Stimulated activated CD4-positive, alpha-beta T cell treated with anti-CD3 and anti-CD28 coated beads, TNF-alpha, amount 100 ng/mL, for 4 hours (primary cell): ENCODE measurements at places on chromosomes 3 and 15.

GRCh38 chr3:160870327-160870726 is 114.3 kb downstream of the PPM1L start:
- no peak for DNase-seq

DNA sequence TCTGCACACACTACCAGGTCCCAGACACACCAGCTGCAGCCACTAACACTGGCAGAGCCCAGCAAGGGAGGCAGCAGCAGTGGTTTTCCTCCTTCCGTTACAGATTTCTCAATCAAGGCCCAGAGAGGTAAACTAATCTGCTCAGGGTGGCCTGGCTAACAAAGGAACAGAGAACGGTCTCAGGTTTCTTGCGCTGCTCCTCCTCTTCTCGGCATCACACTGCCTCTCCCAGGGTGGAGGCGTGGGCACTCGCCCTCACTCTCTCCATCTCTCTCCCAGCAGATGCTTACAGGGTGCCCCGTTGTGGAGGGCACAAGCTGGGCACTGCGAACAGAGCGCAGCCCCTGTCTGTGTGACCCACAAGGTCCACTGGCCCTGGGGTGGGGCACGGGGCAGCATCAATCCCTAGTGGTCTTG is 228.7 kb downstream of the VPS13C start:
- no peak for DNase-seq

GRCh38 chr3:181916013-181916412 is 204.3 kb downstream of the SOX2 start:
- no peak for DNase-seq

GRCh38 chr3:12734960-12735359 is 24.1 kb downstream of the TMEM40 start:
- no peak for DNase-seq

DNA sequence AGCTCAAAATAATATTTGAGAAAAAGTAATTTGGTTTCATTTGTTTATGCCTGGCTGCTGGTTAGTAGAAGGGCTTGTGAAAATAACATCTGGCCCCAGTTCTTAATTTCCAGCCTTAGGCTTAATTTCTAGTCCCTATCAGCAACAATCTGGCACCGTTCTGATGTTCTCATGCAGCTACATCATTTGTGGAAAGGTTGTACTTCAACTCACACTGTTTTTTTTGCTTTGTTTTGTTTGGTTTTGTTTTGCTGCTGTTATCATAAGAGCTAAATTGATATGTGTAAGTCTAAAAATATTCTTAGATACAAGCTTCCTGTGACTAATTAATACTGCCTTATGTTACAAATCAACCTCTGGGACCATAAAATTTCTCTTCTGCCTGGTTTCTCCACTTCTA is 8.9 kb downstream of the CPA3 start:
- DNase-seq, result no peak
